ENCODE measurements at places on chromosomes 4 and X. TPM values are rescaled to one million over a fixed set of nuclear protein-coding genes. Genes with fewer than 3 reads are reported as not detected.

DNA sequence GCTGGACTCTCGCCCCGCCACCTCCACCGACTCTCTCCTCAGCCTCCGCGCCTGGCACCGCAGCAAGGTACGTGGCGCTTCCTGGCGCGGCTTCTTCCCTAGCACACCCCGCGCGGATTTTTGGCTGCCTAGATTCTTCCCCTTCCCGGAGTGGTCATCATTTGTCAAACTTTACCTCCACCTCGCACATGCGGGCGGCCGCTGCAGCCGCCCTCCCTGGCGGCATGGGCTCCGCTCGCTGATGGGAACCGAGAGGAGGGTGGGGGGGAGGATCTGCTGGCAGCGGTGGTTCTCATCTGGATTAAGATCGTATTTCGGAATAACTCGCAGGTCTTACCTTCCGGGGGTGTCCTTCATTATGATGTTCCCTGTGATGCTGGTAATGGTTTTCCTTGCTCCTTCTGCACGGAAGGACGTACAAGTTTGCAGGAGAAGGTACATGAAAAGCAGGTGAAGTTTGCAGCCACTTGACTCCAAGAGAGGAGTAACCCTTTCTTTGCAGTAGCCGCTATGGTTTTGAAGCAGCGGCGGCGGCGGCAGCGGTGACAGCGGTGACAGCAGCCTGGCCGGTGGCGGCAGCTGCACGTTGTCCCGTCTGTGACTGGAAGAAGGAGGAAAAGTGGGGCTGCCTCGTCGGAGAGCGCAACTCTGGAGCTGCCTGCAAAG is 2183.9 kb upstream of the TENM3 start:
- no peak for DNase-seq

The AMTN gene
- not detected for total RNA-seq

- DNase-seq: no peak
Measured at GRCh38 chr4:7190691-7191545, 1.4 kb upstream of the SORCS2 start.

DNA sequence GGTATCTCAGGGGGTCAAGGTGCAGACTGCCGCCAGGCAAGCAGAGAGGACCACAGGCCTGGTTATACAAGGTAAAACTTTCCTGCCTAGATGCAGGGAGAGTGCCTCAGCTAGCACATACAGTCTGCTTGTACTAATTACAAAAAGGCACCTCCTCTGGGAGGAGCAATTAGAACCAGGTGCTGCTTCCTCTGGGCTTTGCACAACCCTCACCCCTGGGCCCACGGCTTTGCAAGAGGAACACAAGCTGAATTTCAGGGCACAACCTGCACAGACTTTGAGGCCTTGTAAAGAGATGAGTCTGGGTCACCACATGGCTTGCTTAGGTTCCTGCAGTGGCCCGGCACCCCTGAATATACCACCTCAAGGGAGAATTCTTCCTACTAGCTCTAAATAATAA is 9.2 kb upstream of the CITED1 start:
- no peak for DNase-seq

- DNase-seq: no peak
Measured at GRCh38 chr4:1714303-1715001, 2.3 kb upstream of the SLBP start.

Measured in right lobe of liver (tissue), 6 donors.